ENCODE measurements at places on chromosomes 3 and 15.

- no peak for DNase-seq
Measured at GRCh38 chr15:62835351-62835750, 207.2 kb upstream of the TPM1 start.

- DNase-seq = no peak
Measured at GRCh38 chr3:143595456-143596077, 252.7 kb downstream of the SLC9A9 start.

DNA sequence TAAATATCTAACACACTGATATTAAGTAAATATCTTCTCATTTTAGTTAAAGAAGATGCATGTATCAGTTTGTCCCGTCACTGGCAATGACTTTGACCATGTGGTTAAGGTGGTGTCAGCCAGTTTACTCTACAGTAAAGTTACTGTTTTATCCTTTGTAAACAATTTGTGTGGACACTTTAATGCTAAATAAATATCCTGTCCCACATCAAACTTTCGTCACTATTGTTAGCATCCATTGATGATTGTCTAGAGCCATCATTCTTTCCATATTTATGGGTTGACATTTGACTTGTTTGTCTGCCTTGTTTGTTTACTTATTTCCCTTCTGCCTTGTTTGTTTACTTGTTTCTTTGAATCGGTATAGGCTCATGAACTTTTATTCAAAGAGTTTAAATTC lies 11.0 kb upstream of the GPD1L start:
- DNase-seq = no peak

DNA sequence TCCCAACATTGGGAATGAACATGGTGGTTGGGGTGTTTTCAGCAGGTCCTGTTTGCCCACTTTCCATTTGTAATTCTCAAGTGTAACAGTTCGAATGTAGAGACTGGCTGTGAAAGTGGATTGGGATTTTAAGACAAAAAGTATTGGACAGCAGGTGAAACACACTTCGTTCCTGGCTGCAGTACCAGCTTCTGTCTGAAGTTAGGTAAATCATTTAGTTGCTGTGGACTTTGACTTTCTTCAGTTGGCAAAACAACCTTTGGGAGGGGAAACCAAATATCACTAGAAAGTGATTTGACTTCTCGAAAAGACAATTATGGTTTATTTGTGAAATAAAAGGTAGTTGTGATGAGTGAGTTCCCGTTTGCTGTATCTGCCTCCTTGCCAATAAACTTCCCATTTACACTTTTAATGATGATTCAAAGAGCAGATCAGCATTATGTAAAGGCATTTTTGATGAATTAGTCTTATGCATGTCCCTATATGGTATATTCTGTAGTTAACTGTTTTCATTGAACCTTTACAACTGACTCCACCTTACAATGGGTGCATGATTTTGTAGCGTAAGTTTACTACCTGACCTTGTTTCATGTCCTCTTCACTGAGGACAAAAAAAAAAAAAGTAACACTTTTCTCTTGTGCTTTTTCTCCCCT lies 34.0 kb downstream of the FNDC3B start:
- no peak for DNase-seq

DNA sequence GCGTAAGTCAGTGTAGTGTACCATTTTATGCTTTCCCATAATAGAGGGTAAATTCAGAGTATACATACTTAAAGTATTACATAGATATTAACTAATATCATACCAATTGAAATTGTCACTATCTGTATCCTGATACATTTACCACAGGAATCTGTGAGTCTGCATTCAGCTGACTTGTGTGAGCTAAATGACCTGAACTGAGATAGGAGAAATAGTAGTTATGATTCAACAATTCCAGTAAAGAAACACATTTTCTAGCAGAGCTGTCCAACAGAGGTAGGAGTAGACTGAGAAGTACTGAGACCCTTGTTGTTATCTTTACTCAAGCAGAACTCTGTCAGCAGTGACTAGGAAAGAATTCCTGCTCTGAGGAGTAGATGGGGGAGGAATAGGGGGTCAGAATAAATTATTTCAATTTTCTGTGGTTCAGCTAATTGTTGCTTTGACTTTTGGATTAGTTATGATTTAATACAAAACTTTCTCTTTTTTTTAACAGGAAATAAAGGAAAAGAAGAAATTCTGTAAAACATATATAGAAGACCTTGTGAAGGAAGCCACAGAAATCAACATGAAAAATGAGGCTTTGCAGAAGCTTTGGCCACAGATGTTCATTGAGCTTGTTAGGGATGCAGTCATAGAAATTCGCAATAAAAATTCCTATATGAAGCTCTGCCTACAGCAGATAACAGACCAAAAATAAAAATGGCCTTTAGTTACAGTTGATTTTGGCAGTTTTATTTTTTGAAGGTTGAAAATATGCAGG lies 66.2 kb upstream of the THSD4 start:
- no peak for DNase-seq

- DNase-seq = no peak
Measured at GRCh38 chr3:8451696-8452095, 49.9 kb upstream of the LMCD1 start.

DNA sequence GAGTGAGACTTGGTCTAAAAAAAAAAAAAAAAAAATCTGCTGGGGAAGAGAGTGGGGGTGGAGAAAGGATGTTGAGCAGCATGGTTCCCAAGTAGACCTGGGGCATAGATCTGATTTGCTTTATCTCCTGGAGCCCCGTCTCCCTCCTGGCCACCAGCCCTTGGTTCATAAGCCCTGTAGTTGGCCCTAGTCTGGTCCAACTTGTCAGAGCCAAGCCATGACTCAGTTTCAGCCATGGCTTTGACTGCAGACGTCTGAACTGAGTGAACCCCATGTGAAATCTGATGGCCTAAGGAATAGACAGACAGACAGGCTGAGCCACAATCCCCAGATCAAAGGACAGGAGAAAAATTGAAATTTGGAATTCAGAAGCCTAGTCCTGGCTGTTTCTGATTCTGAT lies 2.0 kb upstream of the CILP start:
- DNase-seq = no peak

- DNase-seq = no peak
Measured at GRCh38 chr3:45057557-45057956, 31.5 kb downstream of the CLEC3B start.

DNA sequence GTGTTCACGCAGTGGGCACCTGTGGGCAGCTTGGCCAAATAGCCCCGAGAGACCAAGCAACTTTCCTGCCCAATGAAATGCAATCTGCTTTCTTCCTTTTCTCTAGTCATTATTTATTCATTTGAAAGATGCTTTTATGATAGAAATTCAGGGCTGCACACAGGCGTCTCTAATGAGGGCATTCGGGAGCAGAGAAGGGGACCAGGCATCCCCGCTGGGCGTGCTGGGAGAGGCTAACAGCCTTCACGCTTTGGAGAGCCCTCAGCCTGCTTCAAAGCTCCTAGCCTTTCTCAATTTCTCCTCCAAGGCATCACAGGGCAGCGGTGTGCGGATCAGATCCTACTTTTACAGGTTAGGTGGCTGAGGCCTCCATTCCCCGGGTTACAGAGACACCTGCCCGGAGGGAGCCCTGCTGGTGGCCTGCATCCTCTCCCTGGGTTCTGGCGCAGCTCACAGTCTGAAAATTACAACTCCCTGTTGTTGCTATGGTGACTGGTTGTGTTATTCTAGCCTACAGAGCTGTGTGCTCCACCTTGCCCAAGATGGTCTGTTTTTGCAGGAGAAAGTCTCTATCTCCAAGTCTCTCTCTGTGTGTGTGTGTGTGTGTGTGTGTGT lies 21.8 kb upstream of the KLF13 start:
- no peak for DNase-seq

- DNase-seq = peak; percentile 77
Measured at GRCh38 chr15:96347181-96348111, 16.9 kb downstream of the NR2F2 start.

- DNase-seq = peak; percentile 60
Measured at GRCh38 chr15:81752546-81752942, 293.3 kb downstream of the MEX3B start.

GRCh38 chr3:111581403-111582119 lies 13.6 kb downstream of the ZBED2 start:
- no peak for DNase-seq

- DNase-seq = no peak
Measured at GRCh38 chr3:126064627-126065258, 19.2 kb downstream of the SLC41A3 start.

DNA sequence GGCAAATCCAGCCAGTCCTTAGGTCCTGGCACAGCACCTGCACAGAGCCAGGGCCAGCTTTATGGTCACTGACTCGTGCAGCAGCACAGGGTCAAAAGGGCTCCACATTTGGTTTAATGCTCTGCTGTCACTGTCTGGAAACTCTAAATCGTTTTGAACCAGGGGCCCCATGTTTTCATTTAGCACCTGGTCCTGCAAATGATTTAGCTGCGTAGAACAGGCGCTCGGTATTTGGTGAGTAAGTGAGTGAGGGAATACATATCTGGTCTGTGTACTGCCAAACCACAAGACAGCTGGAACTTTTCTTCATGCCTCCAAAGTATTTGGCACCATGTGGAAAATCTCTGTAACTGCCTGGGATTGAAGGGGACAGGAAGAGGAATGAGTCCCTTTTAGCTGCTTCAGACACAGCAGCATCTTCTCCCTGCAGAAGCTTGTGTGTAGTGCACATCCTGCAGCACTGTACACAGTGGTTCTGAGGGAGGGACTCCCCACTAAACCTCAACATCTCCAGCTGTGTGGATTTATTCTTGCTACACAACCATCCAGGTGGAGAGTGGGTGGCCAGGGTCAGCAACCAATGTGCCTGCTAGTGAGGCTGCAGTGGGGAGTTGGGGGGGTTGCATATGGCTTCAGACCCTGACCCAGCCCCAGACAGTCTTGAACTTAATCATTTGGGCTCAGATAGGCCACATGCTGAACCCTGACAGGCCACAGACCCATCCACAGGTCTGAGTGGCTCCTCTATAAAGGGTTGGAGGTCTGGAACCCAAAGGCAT lies 1.1 kb downstream of the SH2D7 start:
- DNase-seq = no peak

- no peak for DNase-seq
Measured at GRCh38 chr3:153881201-153881600, 240.0 kb upstream of the ARHGEF26 start.

DNA sequence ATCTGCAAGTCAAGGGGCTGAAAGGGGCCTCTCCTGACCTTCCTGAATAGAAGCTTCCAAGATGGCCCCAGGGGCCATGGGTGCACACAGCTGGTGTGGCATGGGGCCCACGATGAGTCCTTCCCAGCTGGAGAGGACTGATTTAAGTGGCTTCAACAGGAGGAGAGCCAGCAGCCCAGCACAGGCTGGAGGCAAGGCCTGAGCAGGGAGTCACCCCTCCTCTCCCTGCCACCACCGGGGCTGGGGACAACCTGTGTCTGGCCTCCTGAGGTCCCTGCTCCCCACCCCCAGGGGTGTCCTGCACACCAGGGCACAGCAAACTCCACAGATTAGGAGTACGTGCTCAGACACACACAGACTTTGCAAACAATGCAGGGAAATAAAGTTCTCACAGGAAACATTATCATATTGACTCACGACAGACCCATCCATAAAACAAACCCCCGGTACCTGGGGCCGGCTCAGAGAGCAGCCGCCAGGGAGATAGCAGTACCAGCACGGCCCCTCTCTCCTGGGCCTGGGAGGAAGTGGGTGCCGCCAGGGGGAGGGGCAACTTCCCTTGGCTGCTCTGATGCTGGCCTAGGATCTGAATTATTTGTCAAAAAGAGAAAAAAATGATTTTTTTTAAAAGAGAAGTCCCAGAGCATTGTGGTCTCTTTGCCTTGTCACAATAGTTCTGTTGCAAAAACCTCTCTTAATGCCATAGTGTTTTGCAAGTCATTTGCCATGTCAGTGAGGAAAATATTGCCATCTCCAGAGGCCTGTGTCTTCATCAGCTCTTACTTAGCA lies 21.9 kb upstream of the TSEN2 start:
- DNase-seq = no peak

- DNase-seq = no peak
Measured at GRCh38 chr3:122186372-122186771, 2.9 kb downstream of the CASR start.

GRCh38 chr3:48894516-48894915 lies 4.2 kb downstream of the SLC25A20 start:
- no peak for DNase-seq

- peak; percentile 72 for DNase-seq
Measured at GRCh38 chr15:101540480-101541239, 51.2 kb upstream of the PCSK6 start.

- DNase-seq = no peak
Measured at GRCh38 chr3:37899101-37899707, 37.5 kb downstream of the CTDSPL start.

- no peak for DNase-seq
Measured at GRCh38 chr15:91795235-91795634, 58.3 kb upstream of the SLCO3A1 start.

DNA sequence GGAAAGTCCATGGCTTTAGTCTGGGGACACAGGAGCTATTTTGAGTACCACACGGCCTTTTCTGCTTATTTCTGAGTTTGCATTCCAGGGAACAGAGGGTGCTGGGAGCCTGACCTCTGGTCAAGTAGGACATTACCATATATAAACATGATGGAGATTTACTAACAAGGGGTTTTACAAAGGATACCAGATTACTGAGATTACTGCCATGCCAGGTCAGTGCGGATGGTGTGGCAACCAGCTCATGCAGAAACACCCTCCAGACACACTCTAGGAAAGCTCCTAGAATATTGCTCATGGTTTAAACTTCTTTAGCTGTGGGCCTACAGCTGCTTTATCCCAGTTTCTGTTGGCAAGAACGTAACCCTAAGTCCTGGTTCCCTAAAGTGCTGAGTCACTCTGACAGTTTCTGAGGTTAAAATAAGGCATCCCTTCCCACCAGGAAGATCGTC lies 54.3 kb upstream of the AGTR1 start:
- DNase-seq = no peak

DNA sequence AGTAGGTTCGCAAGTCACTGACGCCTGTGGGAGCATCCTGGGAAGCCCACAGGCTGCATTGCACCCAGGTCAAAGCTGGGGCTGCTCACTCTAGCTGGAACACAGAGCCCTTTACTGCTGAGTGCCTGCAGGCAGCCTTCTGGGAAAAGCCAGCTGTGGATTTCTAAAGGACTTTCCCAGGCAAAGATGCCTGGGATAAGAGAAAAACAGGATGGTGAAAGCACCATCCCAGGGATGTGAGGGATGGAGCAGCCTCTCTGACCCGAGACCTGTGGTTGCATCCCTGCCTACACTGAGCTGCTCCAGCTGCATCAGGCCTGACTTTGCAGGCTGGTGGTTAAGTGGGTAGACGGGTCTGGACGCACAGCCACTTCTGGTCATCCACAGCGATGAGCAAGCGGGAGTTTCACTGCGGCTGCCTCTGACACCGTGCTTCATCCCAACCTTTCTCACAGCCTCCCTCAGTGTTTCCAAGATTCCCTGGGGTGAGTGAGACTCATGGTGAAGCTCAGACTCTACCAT lies 52.5 kb upstream of the AMOTL2 start:
- no peak for DNase-seq

- peak; percentile 88 for DNase-seq
Measured at GRCh38 chr3:13484851-13485590, 4.9 kb downstream of the HDAC11 start.

- no peak for DNase-seq
Measured at GRCh38 chr3:139519998-139520737, 19.4 kb downstream of the RBP1 start.

GRCh38 chr15:66789029-66790025 lies 87.3 kb downstream of the SMAD6 start:
- peak; percentile 68 for DNase-seq

GRCh38 chr3:107367353-107367752 lies 9.9 kb upstream of the CCDC54 start:
- DNase-seq = no peak

- DNase-seq = no peak
Measured at GRCh38 chr15:29849218-29849617, 26.9 kb upstream of the TJP1 start.

GRCh38 chr3:84439476-84439875 lies 519.3 kb upstream of the CADM2 start:
- DNase-seq = no peak

All from cardiac septum (tissue), 1 donor.